Fibroblast of mammary gland (primary cell): ENCODE measurements at places on chromosomes 3 and 15.

- DNase-seq, result peak; percentile 56
Observed at GRCh38 chr3:107942951-107943749, 147.7 kb downstream of the CD47 start.

GRCh38 chr3:140113996-140114788 lies 179.2 kb downstream of the CLSTN2 start:
- no peak for DNase-seq

DNA sequence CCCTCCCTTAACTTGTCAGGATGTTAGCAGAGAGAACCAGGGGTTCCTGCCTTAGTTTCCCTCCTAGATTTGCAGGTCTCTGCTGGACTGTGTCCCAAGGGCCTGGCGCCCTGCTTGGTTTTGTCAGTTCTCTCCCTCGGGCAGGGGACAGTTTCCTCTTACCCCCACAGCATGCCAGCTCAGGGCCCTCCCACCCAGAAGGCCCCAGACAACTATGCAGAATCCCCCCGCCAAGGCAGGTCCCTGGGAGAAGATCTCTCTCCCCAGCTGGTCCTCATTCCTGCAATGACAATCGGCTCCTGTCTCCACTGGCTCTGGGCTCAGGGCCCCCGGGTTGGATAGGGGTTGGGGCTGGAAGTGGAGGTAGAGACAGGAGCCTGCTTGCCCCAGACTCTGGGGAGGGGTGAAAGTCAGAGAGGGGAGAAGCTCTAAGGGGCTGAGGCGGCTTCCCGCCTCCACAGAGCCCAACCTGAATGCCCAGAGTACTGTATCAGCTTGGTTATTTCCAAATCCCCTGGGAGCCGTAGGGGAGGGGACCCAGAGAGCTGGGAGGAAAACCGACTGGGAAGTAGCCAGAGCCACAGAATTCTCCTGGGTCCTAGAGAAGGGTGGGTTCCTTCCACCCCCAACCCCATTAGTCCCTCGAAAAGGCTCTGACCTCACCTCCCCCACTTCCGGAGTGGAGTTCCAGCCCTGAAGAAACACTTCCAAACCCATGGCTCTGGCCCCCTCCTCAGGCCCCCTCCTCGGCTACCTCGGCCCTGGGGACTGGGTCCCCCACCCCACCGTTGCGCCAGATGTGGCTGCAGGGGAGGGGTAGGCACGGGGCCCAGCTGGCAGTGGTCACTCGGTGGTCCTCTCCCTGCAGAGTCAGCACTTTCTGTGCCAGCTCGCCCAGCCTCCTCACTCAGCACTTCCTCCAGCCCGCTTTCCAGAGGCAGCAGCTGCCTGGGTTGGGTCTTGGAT lies 3.8 kb upstream of the LOXL1 start:
- peak; percentile 62 for DNase-seq

GRCh38 chr3:181700168-181701087 lies 11.3 kb upstream of the SOX2 start:
- peak; percentile 75 for DNase-seq
